ENCODE measurements at places on chromosomes 2 and 18. TPM values are rescaled to one million over a fixed set of nuclear protein-coding genes. Genes with fewer than 3 reads are reported as not detected.
A peak's percentile ranks its signal among the peaks of the same experiment; 100 is the strongest.

- H3K4me1 ChIP-seq = no peaks in the 10 kb centered on the region
- H3K27me3 ChIP-seq = peaks cover 16% of the 10 kb centered on the region
- H3K4me3 ChIP-seq = no peak overlapping the region
- no peak for DNase-seq
- no peaks in the 10 kb centered on the region for H3K36me3 ChIP-seq
Measured at GRCh38 chr2:79511320-79511951, 1.4 kb upstream of the CTNNA2 start.

- no peak overlapping the region for H3K4me3 ChIP-seq
- no peaks in the 10 kb centered on the region for H3K36me3 ChIP-seq
- no peaks in the 10 kb centered on the region for H3K4me1 ChIP-seq
- DNase-seq = no peak
- H3K27me3 ChIP-seq = no peaks in the 10 kb centered on the region
Measured at GRCh38 chr2:72998234-72998651, 73.3 kb downstream of the SFXN5 start.

CHPF gene
- total RNA-seq = 25.2 TPM

- H3K4me1 ChIP-seq = peaks cover 4% of the 10 kb centered on the region
- DNase-seq = no peak
- peak overlapping the region; percentile 38 for H3K27ac ChIP-seq
- no peaks in the 10 kb centered on the region for H3K27me3 ChIP-seq
- H3K4me3 ChIP-seq = no peak overlapping the region
- no peaks in the 10 kb centered on the region for H3K36me3 ChIP-seq
Measured at GRCh38 chr2:23711979-23712755, 214.8 kb downstream of the ATAD2B start.

DNA sequence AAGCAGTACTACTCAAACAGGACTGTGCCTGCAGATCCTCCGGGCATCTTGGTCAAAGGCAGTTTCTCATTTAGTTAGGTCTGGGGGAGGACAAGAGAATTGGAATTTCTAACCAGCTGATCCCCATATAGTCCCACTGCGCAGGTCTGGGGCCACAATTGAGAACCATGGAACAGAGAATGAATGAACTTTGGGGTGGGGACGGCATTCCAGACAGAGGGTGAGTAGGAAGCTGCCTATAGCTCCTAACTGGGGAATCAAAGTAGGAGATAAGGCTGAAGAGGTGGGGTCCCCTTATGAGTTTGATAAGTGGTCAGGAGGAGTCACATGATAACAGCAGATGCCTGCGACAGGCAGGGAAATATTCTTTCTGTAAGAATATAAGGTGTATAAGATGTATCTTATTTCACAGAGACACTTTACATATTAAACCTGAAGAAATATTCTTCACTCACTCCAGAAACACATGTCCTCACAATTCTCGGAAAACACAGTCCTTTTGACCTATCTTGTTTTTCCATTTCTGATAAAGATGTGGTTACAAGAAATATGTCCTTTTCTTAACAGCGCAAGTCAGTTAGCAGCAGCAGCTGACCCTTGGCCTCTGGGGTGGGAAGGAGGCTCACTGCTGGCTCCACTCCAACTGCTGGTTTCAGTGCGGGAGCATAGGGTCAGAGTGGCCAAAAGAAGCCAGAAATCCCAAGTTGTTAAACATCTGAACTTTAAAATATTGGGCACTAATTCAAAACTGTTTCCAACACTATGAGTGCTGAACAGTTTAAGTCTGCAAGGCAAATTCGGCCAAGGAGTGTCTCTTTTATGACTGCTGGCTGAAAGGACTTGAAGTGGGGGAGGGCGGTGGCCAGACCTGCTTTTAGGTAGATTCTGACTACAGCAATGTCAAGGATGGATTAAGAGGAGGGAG, 12.6 kb upstream of the TMEM214 start:
- H3K4me3 ChIP-seq = no peak overlapping the region
- H3K27me3 ChIP-seq = no peaks in the 10 kb centered on the region
- no peak for DNase-seq
- H3K27ac ChIP-seq = peak overlapping the region; percentile 61
- H3K4me1 ChIP-seq = peaks cover 40% of the 10 kb centered on the region
- no peaks in the 10 kb centered on the region for H3K36me3 ChIP-seq

GRCh38 chr2:32926708-32927084, 20.1 kb upstream of the LTBP1 start:
- H3K27ac ChIP-seq = no peak overlapping the region
- H3K27me3 ChIP-seq = no peaks in the 10 kb centered on the region
- DNase-seq = no peak
- no peaks in the 10 kb centered on the region for H3K4me1 ChIP-seq
- H3K36me3 ChIP-seq = no peaks in the 10 kb centered on the region

GRCh38 chr2:60091266-60091665, 462.2 kb downstream of the BCL11A start:
- H3K36me3 ChIP-seq = no peaks in the 10 kb centered on the region
- no peaks in the 10 kb centered on the region for H3K27me3 ChIP-seq
- DNase-seq = no peak
- no peak overlapping the region for H3K4me3 ChIP-seq
- no peak overlapping the region for H3K27ac ChIP-seq

Measured in gastrocnemius medialis (tissue), 4 donors.